ENCODE measurements at places on chromosomes 13 and 19. TPM values are rescaled to one million over a fixed set of nuclear protein-coding genes. Genes with fewer than 3 reads are reported as not detected.

FXYD3 gene
- polyA plus RNA-seq: not detected

KLK2 gene
- not detected for polyA plus RNA-seq

GRIN3B gene
- not detected for polyA plus RNA-seq

OR4F17 gene
- polyA plus RNA-seq: not detected

SERPINE3 gene
- not detected for polyA plus RNA-seq

KRTDAP gene
- not detected for polyA plus RNA-seq

SGCG gene
- polyA plus RNA-seq: not detected

FPR1 gene
- polyA plus RNA-seq: 1.8 TPM

GRCh38 chr13:105037110-105037509 lies 1498.4 kb downstream of the EFNB2 start:
- no peak for DNase-seq
- no peaks in the 10 kb centered on the region for H3K36me3 ChIP-seq
- no peak overlapping the region for H3K27ac ChIP-seq
- H3K4me3 ChIP-seq: no peak overlapping the region
- H3K27me3 ChIP-seq: no peaks in the 10 kb centered on the region

- no peak overlapping the region for H3K27ac ChIP-seq
- no peaks in the 10 kb centered on the region for H3K4me1 ChIP-seq
- no peaks in the 10 kb centered on the region for H3K36me3 ChIP-seq
- H3K4me3 ChIP-seq: no peak overlapping the region
- H3K27me3 ChIP-seq: no peaks in the 10 kb centered on the region
These were observed 57.9 kb upstream of the DACH1 start for GRCh38 chr13:71924931-71925330.

- DNase-seq: no peak
- H3K4me1 ChIP-seq: no peaks in the 10 kb centered on the region
- H3K36me3 ChIP-seq: no peaks in the 10 kb centered on the region
- H3K27ac ChIP-seq: no peak overlapping the region
- no peak overlapping the region for H3K4me3 ChIP-seq
These were observed 121.1 kb downstream of the RAP2A start for GRCh38 chr13:97555034-97555433.

DNA sequence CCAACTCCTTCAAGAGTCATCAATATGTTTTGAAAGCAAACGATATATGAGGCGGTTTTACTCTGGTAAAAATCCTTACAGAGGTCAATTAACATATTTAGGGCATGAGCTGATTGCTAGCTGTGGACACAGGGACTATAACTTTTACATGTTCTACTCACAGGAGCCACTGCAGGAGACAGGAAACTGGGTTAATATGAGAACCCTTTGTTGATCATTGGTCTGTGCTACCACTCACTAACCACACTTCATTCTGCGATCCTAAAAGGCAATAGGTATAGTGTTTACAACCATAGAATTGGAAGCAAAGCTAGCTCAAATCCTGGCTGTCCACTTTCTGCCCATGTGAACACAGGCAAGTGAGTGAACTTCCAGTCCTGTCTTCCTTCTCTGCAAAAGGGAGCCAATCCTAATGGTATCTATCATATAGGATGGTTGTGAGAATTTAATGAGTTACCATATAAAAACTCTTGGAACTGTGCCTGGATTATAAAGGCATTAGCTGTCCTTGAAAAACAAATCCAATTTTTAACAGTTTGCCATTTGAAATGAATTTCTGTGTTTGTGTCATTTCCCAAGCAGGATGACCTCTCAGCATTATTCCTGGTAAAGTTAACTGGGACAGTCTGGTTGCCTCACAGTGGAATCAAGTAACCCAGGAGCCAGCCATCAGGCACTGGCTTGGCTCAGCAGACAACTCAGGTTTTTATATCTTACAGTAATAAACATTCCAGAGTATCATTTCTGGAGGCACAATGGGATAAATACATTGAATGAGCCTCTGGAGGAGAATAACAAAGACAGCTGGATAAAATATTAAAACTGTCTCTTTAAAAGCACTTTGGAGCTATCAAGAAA lies 29.8 kb upstream of the RAP2A start:
- H3K4me3 ChIP-seq: no peak overlapping the region
- H3K36me3 ChIP-seq: peaks cover 6% of the 10 kb centered on the region
- no peak overlapping the region for H3K27ac ChIP-seq
- no peak for DNase-seq
- peaks cover 2% of the 10 kb centered on the region for H3K27me3 ChIP-seq

DNA sequence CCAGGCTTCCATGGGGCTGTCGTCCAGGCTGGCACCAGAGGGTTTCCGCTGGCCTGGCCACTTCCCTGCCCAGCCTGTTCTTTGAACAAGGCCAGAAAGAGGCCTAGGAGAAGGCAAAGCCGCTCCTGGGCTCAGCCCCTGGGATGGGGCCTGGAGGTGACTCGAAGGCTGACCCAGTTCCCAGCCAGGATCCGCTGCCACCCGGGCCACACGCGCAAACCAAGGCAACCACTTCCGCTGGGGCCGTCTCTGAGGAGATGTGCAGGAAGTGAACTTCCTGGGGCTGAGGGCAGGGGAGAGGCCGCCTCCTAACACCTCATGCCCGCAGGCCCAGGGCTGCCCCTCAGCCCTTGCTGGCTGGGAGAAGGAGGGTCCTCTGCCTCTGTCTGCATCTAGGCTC lies 15.2 kb downstream of the PLEKHF1 start:
- peaks cover 94% of the 10 kb centered on the region for H3K4me1 ChIP-seq
- H3K27ac ChIP-seq: peak overlapping the region; percentile 99
- peak; percentile 95 for DNase-seq
- peaks cover 3% of the 10 kb centered on the region for H3K36me3 ChIP-seq
- peak overlapping the region; percentile 77 for H3K4me3 ChIP-seq
- peaks cover 30% of the 10 kb centered on the region for H3K27me3 ChIP-seq

GRCh38 chr13:51397262-51397941 lies 55.4 kb downstream of the INTS6 start:
- H3K4me3 ChIP-seq: no peak overlapping the region
- DNase-seq: no peak
- no peaks in the 10 kb centered on the region for H3K27me3 ChIP-seq

DNA sequence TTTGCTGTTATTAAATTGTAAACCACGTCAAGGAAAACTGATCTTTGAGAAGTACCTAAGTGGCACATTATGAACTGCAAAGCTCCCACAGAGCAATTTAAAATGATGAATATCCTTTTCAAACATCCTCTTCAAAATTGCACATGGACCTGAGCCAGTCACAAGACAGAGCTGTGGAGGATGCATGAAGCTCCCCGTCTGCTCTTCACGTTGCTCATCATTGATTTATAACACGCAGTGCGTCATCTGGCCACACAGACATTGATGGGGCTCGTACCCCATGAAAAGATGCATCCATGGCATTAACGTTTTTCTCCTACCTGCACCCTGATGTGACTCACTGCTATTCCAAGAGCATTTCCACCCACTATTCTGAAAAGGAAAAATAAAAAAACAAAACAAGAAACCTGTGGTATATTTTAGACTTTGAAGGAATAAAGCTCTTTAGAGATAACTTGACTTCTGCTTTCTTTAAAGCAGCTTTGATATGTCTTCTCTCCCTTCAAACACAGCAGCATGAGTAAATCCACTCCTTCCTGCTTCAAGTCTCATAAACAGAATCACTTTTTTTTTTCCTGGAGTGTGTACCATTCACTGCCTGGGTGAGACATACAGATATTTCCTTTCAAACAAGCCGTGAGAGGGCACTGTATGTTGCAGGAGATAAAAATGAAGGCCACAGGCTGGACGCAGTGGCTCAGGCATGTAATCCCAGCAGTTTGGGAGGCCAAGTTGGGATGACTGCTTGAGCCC lies 7.2 kb upstream of the SERTM1 start:
- DNase-seq: no peak
- no peaks in the 10 kb centered on the region for H3K36me3 ChIP-seq
- H3K4me3 ChIP-seq: no peak overlapping the region
- H3K4me1 ChIP-seq: no peaks in the 10 kb centered on the region
- H3K27me3 ChIP-seq: no peaks in the 10 kb centered on the region

GRCh38 chr13:73792796-73793195 lies 341.4 kb downstream of the KLF12 start:
- DNase-seq: no peak
- peaks cover 2% of the 10 kb centered on the region for H3K27me3 ChIP-seq
- peaks cover 49% of the 10 kb centered on the region for H3K4me1 ChIP-seq
- no peak overlapping the region for H3K4me3 ChIP-seq
- H3K36me3 ChIP-seq: no peaks in the 10 kb centered on the region

DNA sequence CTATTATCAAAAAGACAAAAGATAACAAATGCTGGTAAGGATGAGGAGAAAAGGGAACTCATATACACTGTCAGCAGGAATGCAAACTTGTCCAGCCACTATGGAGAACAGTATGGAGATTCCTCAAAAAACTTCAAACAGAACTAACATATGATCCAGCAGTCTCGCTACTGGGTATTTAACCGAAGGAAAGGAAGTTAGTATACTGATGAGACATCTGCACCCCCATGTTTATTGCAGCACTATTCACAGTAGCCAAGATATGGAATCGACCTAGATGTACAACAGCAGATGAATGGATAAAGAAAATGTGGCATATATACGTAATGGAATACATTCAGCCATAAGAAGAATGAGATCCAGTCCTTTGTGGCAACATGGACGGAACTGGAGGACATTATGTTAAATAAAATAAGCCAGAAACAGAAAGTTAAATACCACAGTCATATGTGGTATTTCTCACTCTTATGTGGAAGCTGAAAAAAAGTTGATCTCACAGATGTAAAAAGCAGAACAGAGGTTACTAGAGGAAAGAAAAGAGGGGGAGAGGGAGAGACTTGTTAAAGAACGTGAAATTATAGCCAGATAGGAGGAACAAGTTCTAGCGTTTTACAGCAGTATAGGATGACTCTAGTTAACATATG lies 83.2 kb downstream of the RUBCNL start:
- no peaks in the 10 kb centered on the region for H3K36me3 ChIP-seq
- H3K27ac ChIP-seq: peak overlapping the region; percentile 82
- peak overlapping the region; percentile 76 for H3K4me3 ChIP-seq
- H3K4me1 ChIP-seq: peaks cover 30% of the 10 kb centered on the region
- H3K27me3 ChIP-seq: peaks cover 5% of the 10 kb centered on the region

DNA sequence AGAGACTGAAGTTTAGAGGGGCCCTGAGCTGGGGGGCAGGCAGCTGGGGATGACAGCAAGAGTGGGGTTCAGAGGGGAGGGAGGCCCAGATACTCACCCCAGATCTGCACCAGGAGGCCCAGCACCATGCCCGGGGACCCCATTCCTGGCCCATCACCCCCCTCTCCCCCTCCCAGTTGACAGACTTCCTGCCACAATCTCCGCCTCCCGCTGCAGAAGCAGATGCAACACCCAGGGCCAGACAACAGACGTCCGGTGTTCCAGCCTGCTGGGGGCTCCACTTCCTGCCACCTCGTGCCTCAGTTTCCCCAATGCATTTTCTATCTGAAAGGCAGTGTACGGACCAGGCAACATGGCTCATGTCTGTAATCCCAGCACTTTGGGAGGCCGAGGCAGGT lies at the start of gene TMIGD2:
Gene TMIGD2 (minus strand): TSS at position 147 of the 398 bp plus-strand sequence. CDS start 4 bp downstream, at position 143.
- peaks cover 7% of the 10 kb centered on the region for H3K27me3 ChIP-seq
- DNase-seq: peak; percentile 37
- peak within 1 kb of the TSS; percentile 90 for H3K27ac ChIP-seq

DNA sequence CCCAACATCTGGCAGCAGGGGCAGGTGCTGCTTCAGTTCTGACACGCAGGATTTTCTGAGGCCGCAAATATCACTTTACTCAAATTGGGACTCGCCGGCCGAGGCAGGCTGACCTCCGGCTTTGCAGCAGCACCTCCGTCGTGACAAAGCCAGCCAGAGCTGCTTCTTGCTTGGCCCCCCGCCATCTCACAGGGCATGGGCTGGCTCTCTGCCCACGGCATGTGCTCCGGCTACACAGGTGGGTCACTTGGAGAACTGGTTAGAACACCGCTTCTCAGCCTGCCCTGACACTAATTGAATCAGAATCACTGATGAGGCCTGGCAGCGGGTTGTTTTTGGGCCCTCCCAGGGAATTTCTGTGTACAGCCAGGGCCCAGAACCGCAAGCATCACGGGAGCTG lies 112.3 kb downstream of the SLC7A1 start:
- H3K27me3 ChIP-seq: peaks cover 9% of the 10 kb centered on the region
- no peak for DNase-seq
- no peaks in the 10 kb centered on the region for H3K4me1 ChIP-seq
- no peaks in the 10 kb centered on the region for H3K36me3 ChIP-seq

DNA sequence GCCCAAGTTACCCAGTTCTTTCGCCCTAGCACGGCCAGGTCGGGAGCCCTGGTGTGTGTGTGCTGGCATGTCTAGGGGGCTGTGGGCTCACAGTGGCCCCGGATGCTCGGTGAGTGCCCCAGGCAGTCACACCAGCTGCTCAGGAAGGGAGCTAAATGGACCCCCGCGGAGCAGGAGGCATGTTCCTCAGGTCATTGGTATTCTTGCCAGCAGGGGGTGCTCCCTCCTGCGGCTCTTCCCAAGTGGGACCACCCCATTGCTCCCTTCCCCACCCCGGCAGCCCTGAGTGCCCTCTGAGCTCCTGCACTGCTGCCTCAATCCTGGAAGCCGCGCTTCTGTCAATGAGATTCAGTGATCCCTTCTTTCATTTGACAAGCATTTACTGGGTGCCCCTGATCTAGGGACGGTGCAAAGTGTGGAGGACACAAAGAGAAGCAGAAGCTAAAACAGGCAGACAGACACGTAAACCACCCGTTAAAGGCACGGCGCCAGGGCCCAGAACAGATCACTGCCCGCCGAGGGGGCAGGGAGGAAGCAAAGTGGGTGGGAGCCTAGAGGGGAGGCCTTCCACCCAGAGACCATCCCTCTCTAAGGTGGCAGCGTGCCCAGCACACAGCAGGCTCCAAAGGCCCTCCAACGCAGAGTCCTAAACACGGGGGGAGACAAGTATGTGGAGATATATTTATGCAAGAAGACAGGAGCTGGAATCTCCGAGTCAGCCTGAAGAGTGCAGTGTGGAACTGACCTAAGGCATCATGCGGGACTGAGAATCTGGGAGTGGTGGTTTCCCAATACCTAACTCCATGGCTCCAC lies 5.2 kb upstream of the ADPRHL1 start:
- H3K4me3 ChIP-seq: no peak overlapping the region
- H3K27me3 ChIP-seq: no peaks in the 10 kb centered on the region
- no peak overlapping the region for H3K27ac ChIP-seq
- no peak for DNase-seq
- H3K36me3 ChIP-seq: peaks cover 38% of the 10 kb centered on the region

GRCh38 chr13:108924134-108924533 lies 294.7 kb downstream of the MYO16 start:
- no peaks in the 10 kb centered on the region for H3K27me3 ChIP-seq
- no peak overlapping the region for H3K27ac ChIP-seq
- no peaks in the 10 kb centered on the region for H3K36me3 ChIP-seq

DNA sequence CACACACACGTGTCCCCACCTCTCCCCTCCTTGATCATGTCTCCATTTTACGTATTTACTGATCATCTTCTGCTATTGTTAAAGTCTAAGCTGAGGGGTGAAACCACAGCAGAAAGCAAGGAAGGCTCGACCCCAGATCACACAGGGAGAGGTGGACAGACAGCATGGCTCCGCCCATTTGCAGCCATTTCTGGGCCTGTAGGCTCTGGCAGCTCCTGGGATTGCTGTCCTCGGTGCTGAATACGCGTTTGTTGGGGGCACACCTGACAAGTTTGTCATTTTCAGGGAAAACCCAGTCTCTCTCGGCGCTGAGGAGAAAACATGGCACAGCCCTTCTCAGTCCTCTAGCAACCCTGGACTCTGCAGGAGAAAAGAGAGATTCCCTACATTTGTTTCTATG lies 8.0 kb downstream of the TMEM86B start:
- H3K27me3 ChIP-seq: peaks cover 15% of the 10 kb centered on the region
- no peaks in the 10 kb centered on the region for H3K36me3 ChIP-seq
- peak overlapping the region; percentile 2 for H3K27ac ChIP-seq
- H3K4me1 ChIP-seq: peaks cover 11% of the 10 kb centered on the region
- H3K4me3 ChIP-seq: no peak overlapping the region

GRCh38 chr13:51370116-51370515 lies 30.6 kb downstream of the SERPINE3 start:
- no peak overlapping the region for H3K27ac ChIP-seq
- H3K27me3 ChIP-seq: peaks cover 1% of the 10 kb centered on the region
- H3K36me3 ChIP-seq: peaks cover 24% of the 10 kb centered on the region
- no peaks in the 10 kb centered on the region for H3K4me1 ChIP-seq
- H3K4me3 ChIP-seq: no peak overlapping the region
